Renal cortex interstitium (tissue), 15 donors: ENCODE measurements at places on chromosomes 2 and 18.

GRCh38 chr2:96760036-96760985, at the start of gene CNNM4:
CNNM4 (plus strand) TSS chr2:96760902; CDS start chr2:96761000, 98 bp downstream.
- DNase-seq, result peak; percentile 84

DNA sequence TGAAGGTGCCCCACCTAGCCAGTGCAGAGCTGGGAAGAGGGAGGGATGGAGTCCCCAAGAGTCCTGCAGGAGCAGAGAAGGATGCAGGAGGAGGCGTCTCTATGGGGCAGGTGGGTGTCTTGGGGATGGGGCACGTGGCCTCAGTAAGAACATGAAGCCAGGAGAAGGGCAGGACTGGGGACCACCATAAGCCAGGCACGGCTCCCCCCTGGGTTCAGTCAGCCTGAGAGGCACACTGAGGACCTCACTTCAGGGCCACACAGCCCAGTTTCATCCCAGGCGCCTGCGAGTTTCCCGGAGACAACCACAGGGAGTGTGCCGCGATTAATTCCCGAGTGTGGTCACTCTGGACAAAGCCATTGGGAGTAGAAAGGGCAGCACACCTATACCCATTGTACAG, 120.3 kb downstream of the GYPC start:
- DNase-seq, result no peak

DNA sequence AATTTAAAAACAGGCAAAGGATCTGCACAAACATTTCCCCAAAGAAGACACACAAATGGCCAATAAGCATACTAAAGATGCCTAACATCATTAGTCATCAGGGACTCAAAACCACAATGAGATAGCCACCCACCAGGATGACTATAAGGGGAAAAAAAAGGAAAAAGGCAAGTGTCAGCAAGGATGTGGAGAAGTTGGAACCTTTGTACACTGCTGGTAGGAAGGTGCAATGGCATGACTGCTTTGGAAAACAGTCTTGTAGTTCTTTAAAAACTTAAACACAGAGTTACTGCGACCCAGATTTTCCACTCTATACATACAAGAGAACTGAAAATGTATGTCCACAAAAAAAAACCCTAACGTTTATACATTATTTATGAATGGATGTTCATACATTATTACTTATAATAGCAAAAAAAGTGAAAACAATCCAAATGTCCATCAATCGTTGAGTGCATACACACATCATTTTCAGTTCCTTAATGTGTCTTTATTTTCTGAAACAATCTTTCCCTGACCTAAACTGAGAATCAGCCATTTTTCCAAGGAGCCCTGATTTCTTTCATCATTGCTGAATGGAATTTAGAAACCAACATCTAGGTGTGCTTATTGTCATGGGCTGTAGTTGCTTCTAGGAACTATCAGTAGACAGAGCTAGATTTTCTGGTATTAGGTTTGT, 64.7 kb upstream of the TLK1 start:
- no peak for DNase-seq

- no peak for DNase-seq
Observed at GRCh38 chr18:65279668-65280305, 471.0 kb upstream of the CDH7 start.

DNA sequence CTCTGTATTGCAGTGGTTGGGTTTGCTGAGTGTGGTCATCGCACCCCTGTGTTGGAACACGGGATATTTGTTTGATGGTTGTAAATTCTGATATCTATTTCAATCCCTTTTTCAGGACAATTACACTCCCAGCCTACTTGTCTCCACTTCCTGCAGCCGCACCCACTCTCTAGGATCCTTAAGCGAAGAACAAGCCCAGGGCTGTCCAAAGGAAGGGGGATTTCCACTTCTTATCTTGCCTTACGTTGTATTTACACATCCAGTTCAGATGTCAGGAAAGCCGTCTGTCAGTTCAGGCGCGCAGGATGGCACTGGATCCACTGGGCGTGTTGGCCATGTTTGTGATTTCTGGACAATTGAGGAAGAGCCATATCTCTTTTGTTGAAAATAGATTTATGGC, 834.5 kb upstream of the SALL3 start:
- no peak for DNase-seq
